ENCODE measurements at places on chromosomes 12 and 14.

GRCh38 chr12:50440288-50440687 lies 39.6 kb downstream of the LARP4 start:
- DNase-seq: no peak

- no peak for DNase-seq
These were observed 34.7 kb upstream of the YY1 start for GRCh38 chr14:100203962-100204834.

- DNase-seq: no peak
These were observed 25.0 kb downstream of the PRICKLE1 start for GRCh38 chr12:42564556-42564955.

- DNase-seq: no peak
These were observed 74.3 kb downstream of the FAR2 start for GRCh38 chr12:29223426-29223825.

- no peak for DNase-seq
These were observed 31.9 kb upstream of the ACSM4 start for GRCh38 chr12:7271893-7272514.

- DNase-seq: no peak
These were observed 30.2 kb downstream of the CACNA1C start for GRCh38 chr12:2083008-2083407.

GRCh38 chr12:9673404-9674225 lies 4.1 kb downstream of the CLEC2D start:
- DNase-seq: peak; percentile 1

- no peak for DNase-seq
These were observed 12.8 kb upstream of the OR4E1 start for GRCh38 chr14:21686468-21686867.

DNA sequence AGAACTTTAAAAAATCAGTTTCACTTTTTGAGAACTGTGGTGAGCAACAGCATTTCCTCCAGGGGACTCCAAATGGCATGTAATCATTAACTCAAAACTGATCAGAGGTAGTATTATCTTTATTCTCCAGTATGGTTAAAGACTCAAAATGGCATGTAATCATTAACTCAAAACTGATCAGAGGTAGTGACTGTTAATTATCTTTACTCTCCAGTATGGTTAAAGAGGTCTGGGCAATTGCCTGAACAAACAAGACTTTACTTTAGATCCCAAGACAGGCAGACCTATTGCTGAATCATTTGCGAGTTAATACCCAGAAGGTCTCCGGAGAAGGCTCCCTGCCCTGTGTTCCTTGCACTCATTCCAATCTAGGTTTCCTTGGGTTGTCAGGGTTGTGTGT lies 6.6 kb upstream of the ACADS start:
- no peak for DNase-seq

DNA sequence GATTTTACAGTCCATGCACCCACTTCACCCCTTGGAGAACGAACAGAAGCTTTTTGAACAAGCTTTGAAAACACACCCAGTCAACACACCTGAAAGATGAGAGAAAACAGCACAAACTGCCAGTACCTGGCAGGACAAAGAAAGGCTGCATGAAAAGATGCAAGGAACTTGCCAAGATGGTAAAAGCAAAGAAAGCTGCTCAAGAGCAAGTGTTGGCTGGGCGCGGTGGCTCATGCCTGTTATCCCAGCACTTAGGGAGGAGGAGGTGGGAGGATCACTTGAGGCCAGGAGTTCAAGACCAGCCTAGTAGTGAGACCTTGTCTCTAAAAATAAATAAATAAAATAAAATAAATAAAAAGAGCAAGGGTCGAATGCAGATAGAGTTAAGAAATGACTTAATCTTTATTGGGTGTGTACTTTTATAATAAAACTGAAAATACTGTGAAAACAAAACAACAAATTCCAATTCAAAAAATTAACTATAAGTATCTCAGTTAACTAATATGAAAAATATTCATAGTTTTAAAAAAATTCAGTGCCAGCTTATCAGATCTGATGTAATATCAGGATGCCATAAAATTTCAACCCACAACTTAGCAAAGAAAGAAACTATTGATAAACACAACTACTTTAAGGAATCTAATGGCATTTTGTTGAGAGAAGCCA lies 59.2 kb downstream of the HECTD4 start:
- DNase-seq: no peak

GRCh38 chr14:69701857-69702256 lies 65.1 kb upstream of the SRSF5 start:
- peak; percentile 23 for DNase-seq

DNA sequence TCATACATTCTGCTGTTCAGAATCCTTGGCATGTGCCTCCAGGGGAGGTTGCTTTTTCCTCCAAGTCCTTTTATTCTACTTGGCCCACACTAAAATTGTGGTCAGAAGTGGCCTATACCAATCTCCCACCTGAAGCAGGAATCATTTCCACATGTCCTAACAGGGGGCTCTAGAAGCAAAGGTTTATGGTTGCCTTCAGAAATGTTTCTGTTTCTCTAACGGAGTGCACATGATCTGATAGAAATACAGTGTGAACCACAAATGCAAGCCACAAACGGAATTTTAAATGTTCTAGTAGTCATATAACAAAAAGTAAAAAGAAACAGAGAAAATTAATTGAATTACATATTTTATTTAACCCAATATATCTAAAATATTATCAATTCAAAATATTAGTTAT lies 4.0 kb downstream of the PTGER2 start:
- no peak for DNase-seq

- DNase-seq: no peak
These were observed 269.9 kb downstream of the CACNA1C start for GRCh38 chr12:2322554-2323120.

- peak; percentile 44 for DNase-seq
These were observed 229.4 kb downstream of the CNTN1 start for GRCh38 chr12:40921563-40922163.

GRCh38 chr14:66281036-66281776 lies 205.0 kb upstream of the CCDC196 start:
- no peak for DNase-seq

DNA sequence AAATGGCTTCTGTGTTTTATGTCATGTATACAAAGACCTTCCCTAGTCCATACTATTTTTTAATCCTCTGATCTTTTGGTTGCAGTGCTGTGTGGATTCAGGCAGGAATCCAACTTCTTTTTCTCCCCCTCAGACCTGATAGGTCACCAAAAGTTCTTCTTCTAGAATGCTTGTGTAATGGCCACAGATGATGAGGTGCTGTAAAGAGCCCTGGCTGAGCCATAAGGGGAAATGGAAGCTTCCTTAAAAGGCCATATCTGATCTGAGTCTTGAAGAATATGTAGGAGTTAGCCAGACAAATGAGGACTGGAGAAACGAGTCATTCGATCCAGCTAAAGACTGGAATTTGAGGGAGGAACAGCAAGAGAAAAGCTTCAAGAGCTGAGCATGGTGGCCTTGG lies 353.9 kb downstream of the PCNX1 start:
- no peak for DNase-seq

- DNase-seq: no peak
These were observed 3.5 kb upstream of the RNASE4 start for GRCh38 chr14:20680843-20681347.

- DNase-seq: no peak
These were observed 436.3 kb downstream of the DPF3 start for GRCh38 chr14:72457641-72458040.

DNA sequence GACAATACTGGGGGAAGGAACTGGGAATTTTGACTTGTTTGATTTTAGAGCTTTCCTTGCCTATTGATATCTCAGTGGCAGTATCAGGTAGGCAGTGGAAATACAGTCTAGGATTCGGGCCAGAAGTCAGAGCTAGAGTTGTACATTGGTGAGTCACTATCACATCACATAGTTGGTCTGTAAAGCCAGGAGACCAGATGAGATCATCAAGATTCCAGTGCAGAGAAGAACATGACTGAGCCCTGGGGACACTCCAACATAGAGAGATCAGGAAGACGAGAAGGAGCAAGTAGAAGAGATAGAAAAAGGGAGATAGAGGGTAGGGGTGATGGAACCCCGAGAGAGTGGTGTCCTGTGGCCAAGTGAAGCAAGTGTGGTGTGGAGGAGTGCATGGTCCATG lies 46.6 kb upstream of the NR1H4 start:
- DNase-seq: no peak

DNA sequence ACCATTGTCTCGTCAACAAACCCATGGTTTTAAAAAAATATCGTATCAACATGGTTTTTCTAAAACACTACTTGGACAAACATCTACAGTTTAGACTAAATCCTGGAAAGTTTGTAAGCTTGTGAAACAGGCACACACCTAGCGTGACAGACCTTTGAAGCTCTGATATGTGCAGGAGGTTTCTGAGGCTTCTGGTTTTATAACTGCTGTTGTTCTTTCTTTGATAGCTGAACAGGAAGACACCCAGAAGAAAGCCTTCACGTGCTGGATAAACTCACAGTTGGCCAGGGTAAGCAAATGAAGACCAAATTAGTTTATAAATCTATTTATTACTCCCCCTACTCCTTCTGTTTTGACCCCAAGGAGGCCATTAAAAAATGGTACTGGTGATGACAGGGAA lies 87.6 kb downstream of the SYNE2 start:
- DNase-seq: no peak

GRCh38 chr12:104750061-104750460 lies 208.0 kb downstream of the SLC41A2 start:
- peak; percentile 86 for DNase-seq

- DNase-seq: no peak
These were observed 3.0 kb downstream of the KRT5 start for GRCh38 chr12:52517005-52517835.

DNA sequence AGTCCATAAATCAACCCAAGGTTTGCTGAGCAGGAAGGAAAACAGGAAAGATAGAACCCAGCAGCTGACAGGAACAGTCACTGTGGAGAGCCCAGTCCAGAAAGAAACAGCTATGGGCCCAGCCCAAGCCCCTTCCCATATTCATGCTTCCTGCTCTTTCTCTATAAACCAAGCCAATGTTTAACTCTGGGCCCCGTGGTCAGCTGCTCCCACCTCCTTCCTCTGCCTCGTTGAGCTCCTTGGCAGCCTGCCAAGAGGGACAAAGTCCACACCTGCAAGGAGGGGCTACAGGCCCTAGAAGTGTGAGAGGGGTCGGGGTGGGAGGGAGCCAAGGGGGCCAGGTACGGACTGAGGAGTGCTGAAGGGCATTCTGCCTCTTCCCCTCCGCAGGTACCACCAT lies 10.0 kb downstream of the SLC6A13 start:
- no peak for DNase-seq

- no peak for DNase-seq
These were observed 55.3 kb downstream of the FIGNL2 start for GRCh38 chr12:51793201-51793600.

- no peak for DNase-seq
These were observed 40.2 kb upstream of the RASSF3 start for GRCh38 chr12:64569923-64570691.

- no peak for DNase-seq
These were observed 41.9 kb upstream of the BDKRB2 start for GRCh38 chr14:96162741-96163140.

DNA sequence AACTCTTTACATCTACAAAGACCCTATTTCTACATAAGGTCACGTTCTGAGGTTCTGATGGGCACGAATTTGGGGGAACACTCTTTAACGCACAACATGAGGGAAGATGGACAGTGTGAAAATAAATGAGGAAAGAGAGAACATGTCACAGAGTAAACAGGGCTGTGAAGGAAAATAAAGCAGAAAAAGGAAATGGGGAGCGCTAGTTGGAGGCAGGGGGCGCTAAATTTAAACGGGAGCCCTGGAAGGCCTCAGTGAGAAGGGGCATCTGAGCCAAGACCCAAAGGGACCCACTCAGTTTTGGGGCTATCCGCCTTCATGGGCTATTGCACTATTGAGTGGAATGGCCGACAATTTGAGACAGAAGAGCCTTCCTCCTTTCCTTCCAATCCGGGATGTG lies 50.5 kb downstream of the PLXNC1 start:
- DNase-seq: no peak
